Lower leg skin (tissue), 4 donors: ENCODE measurements at places on chromosomes 4 and X. TPM values are rescaled to one million over a fixed set of nuclear protein-coding genes. Genes with fewer than 3 reads are reported as not detected.

The RXFP1 gene
- not detected for total RNA-seq

DNA sequence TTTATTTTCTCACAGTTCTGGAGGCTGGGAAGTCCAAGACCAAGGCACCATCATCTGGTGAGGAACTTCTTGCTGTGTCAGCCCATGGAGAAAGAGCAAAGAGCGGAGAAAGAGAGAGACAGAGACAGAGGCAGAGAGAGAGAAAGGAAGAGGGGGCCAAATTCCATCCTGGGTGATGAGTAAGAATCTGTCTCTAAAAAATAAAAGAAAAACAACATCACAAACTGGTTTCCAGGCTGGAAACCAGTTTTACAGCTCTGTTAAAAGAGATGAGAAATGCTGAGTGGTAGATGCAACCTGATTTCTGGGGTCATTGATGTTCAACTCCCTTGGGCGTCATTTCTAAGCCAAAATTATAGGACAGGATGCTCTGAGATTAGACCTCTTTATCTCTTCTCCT is 72.9 kb downstream of the SHOX start:
- no peak for DNase-seq

DNA sequence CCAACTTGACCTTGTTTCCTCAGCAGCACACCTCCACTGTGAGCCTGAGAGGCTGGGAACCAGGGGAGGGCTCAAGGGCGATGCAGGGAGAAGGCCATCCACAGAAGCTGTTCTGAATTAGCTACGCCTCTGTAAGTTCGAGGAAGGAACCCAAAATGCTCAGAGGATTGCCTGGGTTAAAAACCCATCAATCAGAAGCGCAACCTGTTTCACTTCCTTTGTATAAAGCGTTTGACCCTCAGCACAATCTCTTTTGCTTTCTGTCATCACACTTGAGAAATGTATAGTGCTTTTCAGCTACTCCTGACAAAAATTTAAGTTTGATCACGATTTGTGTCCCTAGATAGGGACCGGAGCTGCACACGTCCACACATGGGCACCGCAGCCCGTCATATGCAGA is 48.0 kb upstream of the MAP3K15 start:
- no peak for DNase-seq

GRCh38 chrX:106246511-106246910 is 78.4 kb downstream of the PWWP3B start:
- DNase-seq, result no peak

- no peak for DNase-seq
Measured at GRCh38 chrX:23786268-23786815, 3.4 kb downstream of the SAT1 start.
